ENCODE measurements at places on chromosomes 6 and 20.

DNA sequence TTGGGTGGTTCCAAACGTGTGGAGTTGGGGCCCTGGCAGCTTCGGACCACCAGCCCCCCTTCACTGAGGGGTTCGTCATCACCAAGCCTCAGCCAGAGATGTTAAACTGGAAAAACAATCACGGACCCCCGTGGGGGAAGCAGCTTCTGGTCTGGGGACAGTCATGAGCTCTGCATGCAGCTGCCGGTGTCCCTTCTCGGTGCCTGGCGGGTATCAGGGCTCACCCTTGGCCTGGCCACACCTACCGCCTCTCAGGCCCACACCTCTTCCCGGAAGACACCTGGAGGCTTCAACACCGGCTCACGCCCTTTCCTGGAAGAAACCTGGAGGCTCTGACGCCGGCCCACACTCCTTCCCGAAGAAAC lies 77.8 kb upstream of the BHLHE23 start:
- no peak for DNase-seq

DNA sequence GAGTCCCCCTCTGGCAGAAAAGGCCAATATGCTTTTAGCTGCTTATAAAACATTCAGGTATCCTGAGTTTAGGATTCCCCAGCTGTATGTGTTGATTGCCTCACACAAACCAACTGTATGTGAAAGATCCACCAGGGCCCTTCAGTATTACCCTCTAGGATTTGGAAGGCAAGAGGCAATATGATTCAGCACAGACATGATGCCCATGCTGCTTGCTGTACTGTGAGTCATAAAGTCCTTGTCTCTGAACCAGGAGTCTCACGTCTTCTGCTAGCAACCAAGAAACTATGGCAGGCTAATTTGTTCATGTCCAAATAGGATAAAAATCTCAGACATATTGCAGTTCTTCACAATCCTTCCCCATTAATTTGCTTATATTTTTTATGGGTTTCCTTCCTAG lies 789.2 kb upstream of the SLC35B3 start:
- DNase-seq, result no peak

- DNase-seq, result no peak
Observed at GRCh38 chr6:25503686-25504085, 148.3 kb upstream of the SCGN start.

- no peak for DNase-seq
Observed at GRCh38 chr6:145743332-145743731, 8.0 kb upstream of the EPM2A start.

GRCh38 chr6:12785301-12785700 lies 68.7 kb downstream of the PHACTR1 start:
- no peak for DNase-seq
